Esophagus squamous epithelium (tissue), 5 donors: ENCODE measurements at places on chromosomes 4 and X.

DNA sequence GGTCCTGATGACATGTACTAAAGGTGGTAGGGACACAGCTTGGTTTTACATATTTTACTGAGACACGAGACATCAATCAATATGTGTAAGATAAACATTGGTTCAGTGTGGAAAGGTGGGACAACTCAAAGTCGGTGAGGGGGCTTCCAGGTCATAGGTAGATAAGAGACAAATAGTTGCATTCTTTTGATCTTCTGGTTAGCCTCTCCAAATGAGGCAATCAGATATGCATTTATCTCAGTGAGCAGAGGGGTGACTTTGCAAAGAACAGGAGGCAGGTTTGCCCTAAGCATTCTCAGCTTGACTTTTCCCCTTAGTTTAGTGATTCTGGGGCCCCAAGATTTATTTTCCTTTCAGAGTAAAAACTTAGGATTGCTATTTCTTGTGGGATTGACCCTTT lies 706.9 kb downstream of the GLUD2 start:
- DNase-seq = no peak

- no peak for DNase-seq
Observed at GRCh38 chrX:105120463-105120862, 100.0 kb downstream of the TEX13A start.

- no peak for DNase-seq
Observed at GRCh38 chrX:48490661-48491060, 14.7 kb downstream of the FTSJ1 start.

GRCh38 chrX:46715530-46715929 lies 43.4 kb downstream of the SLC9A7 start:
- no peak for DNase-seq

- DNase-seq = no peak
Observed at GRCh38 chr4:140483445-140483844, 14.6 kb downstream of the MGAT4D start.

DNA sequence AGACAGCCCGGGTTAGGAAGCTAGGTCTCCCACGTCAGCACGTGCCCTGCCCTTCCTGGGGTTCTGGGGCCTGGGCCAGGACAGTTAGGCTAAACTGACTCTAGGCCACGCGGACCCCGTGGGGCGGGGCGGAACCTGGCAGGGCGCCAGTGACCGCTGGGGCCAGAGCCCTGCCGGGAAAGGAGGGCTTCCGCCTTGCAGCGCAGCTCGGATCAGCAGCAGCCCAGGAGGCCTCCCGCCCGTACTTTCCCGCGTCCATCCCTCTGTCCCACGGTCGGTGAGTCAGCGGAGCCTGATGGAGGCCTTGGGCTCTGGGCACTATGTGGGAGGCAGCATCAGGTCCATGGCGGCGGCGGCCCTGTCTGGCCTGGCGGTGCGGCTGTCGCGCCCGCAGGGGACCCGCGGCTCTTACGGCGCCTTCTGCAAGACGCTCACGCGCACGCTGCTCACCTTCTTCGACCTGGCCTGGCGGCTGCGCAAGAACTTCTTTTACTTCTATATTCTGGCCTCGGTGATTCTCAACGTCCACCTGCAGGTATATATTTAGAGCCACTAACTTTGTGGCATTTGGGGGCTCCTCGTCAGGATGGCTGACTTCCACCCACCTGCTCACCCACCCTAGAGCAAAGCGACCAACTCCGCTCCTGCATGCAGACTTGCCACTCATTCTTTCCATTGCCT lies at the start of gene SMIM10:
Gene SMIM10, plus strand, starts transcription at position 191 of the 681 bp plus-strand sequence. Its CDS starts 105 bp downstream, at position 296.
- no peak for DNase-seq

DNA sequence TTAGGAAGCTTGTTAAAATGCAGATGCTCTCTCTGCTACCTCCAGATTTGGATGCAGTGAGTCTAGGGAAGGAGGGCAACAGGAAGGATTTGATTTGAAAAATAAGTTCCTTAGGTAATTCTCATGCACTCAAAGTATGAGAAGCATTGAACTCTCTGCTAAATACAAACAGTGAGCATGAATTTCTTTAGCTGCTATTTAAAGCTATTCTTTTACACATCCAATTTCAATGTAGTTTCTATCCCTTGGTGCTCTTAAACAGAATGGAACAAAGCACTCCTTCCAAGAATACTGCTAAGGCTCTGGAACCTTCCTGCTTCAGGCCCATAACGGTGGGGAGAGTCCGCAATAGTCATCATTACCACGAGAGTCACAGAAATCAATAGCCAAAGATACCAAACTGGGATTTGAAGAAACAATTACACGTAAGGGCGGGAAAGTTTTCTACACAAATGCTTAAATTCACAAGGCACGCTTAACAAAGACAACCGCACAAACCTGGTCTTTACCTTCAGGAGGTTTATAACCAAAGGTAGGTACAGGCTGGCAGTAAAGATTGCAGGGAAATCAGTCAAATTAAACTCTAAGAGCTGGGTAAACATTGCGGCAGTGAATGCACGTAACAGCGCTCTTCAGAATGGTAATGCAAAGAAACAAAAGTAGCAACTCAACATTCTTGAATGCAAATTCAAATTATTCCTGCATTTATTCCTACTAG lies 123.2 kb upstream of the NAP1L5 start:
- DNase-seq = no peak
